ENCODE measurements at places on chromosomes 2 and 18.
A peak's percentile ranks its signal among the peaks of the same experiment; 100 is the strongest.

DNA sequence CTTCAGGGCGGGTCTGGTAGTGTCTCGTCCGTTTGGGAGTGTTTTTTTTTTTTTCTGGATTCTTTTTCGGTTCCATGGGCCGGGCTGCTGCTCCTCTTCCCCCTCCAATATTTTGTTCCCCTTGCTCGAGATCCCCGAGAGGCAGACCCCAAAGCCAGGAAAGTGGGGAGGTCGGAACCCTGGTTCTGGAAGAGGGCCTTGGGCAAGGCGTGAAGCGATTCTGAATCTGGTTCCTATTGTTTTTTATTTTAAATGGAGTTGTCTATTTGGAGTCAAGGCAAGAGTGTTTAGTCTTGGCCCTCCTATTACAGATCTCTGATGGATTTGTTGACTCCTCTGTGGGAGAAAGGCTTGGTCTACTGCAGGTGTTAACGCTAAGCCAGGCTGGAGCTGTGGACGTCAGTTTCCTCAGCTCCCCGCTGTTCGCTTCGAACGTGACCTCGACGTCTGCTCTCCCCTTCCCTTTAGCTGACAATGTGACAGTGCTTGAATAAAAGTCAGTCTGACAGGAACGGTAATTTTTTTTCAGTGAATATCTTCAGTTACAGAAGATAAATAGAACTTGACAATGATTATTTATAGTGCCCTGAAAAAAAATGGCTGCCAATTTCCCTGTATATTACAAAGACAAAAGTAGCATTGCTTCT, 683 bp upstream of the DNAJC27 start:
- DNase-seq = peak; percentile 30

DNA sequence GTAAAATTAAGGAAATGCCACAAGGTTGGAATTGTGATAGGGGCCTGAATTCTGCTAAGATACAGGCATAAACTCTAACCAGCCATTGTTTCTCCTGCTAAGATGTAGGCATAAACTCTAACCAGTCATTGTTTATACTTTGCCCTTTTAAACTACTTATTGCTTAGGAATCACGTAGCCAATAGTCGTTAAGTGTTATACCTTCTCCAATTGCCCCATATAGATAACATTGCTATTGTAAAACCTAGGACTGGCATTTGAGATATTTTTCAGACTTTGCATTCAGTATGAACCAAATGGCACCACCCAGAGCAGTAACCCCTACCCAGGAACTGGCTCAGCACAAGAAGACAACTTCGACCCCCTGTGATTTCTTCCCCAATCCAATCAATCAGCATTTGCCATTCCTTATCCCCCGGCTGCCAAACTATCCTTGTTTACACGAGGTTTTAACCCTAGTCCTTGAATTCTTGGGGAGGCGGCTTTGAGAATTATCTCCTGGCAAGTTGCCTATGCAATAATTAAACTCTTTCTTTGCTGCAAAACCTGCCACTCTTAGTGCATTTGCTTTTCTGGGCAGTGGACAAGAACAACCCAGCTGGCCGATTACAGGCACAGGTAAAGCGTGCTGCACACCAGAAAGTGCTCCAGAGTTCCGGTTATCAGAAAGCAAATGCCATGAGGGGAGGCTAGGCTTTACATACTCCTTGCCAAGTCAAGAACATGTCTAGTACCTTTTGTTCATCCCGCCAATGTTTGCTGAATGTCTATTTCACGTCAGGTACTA, 167.6 kb downstream of the LAMA1 start:
- DNase-seq = no peak

DNA sequence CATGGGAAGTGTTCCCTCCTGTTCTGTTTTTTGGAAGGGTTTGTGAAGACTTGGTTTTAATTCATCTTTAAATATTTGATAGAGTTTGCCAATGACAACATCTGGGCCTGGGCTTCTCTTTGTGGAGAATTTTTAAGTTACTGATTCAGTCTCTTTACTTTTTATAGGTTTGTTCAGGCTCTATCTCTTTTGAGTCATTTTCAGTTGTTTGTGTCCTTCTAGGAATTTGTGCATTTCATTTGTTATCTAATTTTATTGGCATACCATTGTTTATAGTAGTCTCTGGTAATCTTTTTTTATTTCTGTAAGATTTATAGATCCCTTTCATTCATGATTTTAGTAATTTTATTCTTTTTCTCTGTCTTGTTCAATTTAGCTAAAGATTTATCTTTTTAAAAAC, 14.6 kb downstream of the SCLY start:
- DNase-seq = no peak

DNA sequence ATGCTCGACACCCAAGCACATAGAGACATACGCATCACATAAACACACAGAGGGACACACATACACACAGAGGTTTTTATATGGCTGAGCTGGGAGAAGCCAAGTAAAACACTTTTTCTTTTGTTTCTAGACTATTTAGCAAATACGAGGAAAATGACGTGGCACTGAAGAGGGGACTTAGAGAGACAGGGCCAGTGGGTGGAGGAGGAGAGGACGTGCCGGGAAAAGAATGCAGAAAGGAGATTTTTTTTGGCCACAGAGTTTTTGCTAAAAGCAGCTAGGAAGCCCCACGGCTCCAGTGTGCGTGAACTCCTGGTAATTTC, 168.5 kb upstream of the KLF7 start:
- no peak for DNase-seq

DNA sequence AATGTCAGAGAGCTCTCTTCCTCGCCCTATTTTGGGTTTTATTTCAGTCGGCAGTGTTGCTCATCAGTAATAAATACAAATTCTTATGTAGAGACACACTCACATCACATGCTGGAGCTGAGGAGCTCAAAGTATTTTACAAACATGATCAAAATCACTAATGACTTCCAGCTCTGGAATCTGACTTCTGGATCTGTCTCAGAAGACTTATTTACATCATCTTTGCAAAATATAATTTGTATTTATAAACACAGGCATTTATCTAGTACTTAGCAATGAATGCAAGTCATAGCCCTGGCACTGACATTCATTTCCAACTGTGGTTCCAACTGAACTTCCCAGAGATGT, 327.1 kb downstream of the NCKAP5 start:
- no peak for DNase-seq

DNA sequence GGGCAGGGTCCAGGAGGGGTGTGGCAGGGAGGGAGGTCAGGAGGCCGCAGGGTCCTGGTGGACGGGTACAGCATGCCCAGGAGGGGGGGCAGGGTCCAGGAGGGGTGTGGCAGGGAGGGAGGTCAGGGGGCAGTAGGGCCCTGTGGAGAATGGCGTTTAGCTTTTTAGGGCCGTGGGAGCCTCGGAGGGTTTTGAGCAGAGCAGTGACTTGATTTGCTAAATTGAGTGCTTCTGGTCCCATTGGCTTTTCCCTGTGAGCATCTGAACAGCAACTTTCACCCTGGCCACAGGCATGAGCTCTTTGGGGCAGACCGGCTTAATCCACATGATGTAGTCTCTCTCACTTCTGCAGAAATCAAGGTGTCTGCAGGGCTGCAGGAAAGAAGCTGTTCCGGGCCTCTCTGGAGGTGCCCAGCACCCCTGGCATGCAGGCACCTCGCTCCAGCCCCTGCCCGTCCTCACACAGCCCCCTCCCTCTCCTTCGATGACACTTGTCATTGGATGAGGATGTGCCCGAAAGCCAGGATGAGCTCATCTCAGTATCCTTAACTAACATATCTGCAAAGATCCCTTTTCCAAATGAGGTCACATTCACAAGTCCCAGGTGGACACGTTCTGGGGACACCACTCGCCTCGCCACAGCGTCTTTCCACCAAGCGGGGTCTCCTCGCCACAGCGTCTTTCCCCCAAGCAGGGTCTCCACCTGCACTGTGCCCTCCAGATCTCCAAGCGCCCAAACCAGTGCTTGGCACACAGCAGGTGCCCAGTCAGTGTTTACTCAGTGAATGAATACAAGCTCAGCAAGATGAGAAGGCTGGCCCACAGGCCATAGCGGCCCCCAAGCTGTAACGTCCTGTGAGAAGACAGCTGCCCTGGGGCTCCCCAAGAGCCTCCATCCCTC, 94.0 kb downstream of the NDUFA10 start:
- DNase-seq = no peak

Data from stimulated activated CD4-positive, alpha-beta T cell treated with anti-CD3 and anti-CD28 coated beads, Interleukin-12 subunit alpha, Interleukin-12 subunit beta, amount 100 ng/mL, for 48 hours (primary cell).